Smooth muscle cell of the umbilical artery (primary cell): ENCODE measurements at places on chromosomes 16 and 17. TPM values are rescaled to one million over a fixed set of nuclear protein-coding genes. Genes with fewer than 3 reads are reported as not detected.

The OR3A2 gene
- total RNA-seq: not detected in 2 replicates

The DNAH9 gene
- not detected in 2 replicates for total RNA-seq

The RNF227 gene
- total RNA-seq: 5.1 and 9.2 TPM in 2 replicates

The TNP2 gene
- total RNA-seq: not detected in 2 replicates

The PRSS53 gene
- 3.6 and 9.6 TPM in 2 replicates for total RNA-seq

The MLLT6 gene
- total RNA-seq: 20.2 and 32.9 TPM in 2 replicates

The ZG16B gene
- not detected in 2 replicates for total RNA-seq

The SLC16A6 gene
- total RNA-seq: 0.30 and 0.42 TPM in 2 replicates

The TCAP gene
- 0.30 and 0.60 TPM in 2 replicates for total RNA-seq

The EVPLL gene
- not detected in 2 replicates for total RNA-seq

The MT1G gene
- total RNA-seq: not detected in 2 replicates

The TRPV2 gene
- 49.9 and 70.0 TPM in 2 replicates for total RNA-seq

The GAS2L2 gene
- total RNA-seq: not detected in 2 replicates

The DDX5 gene
- total RNA-seq: 382 and 470 TPM in 2 replicates

The TBC1D3E gene
- 0.59 TPM in 1 of 2 replicates, not detected in the other for total RNA-seq

The PRSS27 gene
- 0.30 and 0.42 TPM in 2 replicates for total RNA-seq

The CLEC3A gene
- 0.05 TPM in 1 of 2 replicates, not detected in the other for total RNA-seq

The TBC1D3B gene
- 0.89 and 0.92 TPM in 2 replicates for total RNA-seq

The MOSMO gene
- 13.6 and 14.8 TPM in 2 replicates for total RNA-seq

The IL21R gene
- 0.30 and 0.32 TPM in 2 replicates for total RNA-seq

The TMUB2 gene
- 24.5 and 26.4 TPM in 2 replicates for total RNA-seq

The LYRM9 gene
- 2.4 and 6.5 TPM in 2 replicates for total RNA-seq

The TNFRSF13B gene
- not detected in 2 replicates for total RNA-seq

The ARL6IP1 gene
- total RNA-seq: 205 and 256 TPM in 2 replicates

The SLC16A5 gene
- total RNA-seq: 7.4 and 12.3 TPM in 2 replicates

The NPW gene
- total RNA-seq: 0.30 and 0.65 TPM in 2 replicates

The PRAC2 gene
- not detected in 2 replicates for total RNA-seq

The HEATR9 gene
- not detected in 2 replicates for total RNA-seq

The DOC2B gene
- total RNA-seq: not detected in 2 replicates
